ENCODE measurements at places on chromosomes 16 and 17.
A peak's percentile ranks its signal among the peaks of the same experiment; 100 is the strongest.

DNA sequence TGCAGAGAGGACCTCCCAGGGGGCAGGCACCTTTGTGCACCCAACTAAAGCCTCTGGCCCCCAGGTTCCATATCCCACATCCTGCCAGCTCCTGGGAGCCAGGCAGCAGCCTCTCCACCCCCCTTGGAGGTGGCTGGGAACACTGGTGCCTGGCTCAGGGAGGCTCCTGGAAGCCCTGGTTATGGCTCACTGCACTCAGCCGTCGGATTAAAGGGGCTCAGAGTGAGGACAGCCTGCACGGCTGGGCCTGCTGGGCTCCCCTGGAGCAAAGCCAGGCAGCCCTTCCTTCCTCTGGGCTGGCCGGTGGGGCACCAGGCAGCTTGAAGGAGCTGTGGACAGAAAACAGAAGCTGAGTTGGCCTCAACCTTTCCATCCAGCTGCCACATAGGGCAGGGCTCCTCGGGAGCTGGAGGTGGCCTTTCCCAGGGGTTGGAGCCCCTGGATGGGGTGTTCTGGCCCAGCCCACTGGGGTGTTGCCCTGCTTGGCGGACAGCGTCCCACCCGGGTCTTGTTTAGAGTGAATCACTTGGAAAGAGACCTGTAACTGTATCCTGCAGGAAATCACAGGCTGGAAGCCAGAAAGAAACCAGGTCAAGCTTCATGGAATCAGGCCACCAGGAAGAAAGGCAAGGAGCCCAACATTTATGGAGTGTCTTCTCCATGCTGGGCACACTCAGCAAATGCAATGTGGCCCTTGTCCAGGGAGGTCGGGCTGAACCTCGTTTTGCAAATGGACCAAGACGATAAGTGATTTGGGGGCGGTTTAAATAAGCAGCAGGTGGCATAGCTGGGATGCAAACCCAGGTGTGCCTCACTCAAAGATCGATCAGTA is 253.3 kb downstream of the SOX9 start:
- peaks cover 21% of the 10 kb centered on the region for H3K27me3 ChIP-seq
- H3K36me3 ChIP-seq = no peaks in the 10 kb centered on the region
- H3K4me1 ChIP-seq = no peaks in the 10 kb centered on the region
- DNase-seq = no peak

- no peak for DNase-seq
- no peaks in the 10 kb centered on the region for H3K4me1 ChIP-seq
- H3K27me3 ChIP-seq = peaks cover 3% of the 10 kb centered on the region
- H3K4me3 ChIP-seq = no peak overlapping the region
- H3K27ac ChIP-seq = no peak overlapping the region
Observed at GRCh38 chr16:84909476-84910085, 89.8 kb downstream of the CRISPLD2 start.

DNA sequence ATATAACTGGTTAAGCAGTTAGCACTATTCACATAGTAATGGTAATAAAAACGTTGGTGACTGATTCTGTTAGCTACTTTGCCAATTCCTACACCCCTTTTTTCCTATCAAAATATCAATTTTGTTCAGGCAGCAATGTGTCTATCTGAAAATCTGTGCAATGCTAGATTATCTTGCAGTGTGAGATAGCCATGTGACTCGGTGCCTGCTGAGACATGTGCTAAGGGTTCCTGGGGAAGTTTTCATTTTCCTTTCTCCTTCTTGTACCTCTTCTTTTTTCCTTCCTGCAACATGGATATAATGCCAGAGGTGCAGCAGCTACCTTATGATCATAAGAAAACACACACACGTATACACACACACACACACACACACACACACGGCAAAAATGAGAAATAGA is 100.5 kb upstream of the SHISA6 start:
- no peaks in the 10 kb centered on the region for H3K4me1 ChIP-seq
- H3K4me3 ChIP-seq = no peak overlapping the region
- DNase-seq = no peak
- no peaks in the 10 kb centered on the region for H3K36me3 ChIP-seq
- H3K27me3 ChIP-seq = peaks cover 13% of the 10 kb centered on the region
- H3K27ac ChIP-seq = no peak overlapping the region

DNA sequence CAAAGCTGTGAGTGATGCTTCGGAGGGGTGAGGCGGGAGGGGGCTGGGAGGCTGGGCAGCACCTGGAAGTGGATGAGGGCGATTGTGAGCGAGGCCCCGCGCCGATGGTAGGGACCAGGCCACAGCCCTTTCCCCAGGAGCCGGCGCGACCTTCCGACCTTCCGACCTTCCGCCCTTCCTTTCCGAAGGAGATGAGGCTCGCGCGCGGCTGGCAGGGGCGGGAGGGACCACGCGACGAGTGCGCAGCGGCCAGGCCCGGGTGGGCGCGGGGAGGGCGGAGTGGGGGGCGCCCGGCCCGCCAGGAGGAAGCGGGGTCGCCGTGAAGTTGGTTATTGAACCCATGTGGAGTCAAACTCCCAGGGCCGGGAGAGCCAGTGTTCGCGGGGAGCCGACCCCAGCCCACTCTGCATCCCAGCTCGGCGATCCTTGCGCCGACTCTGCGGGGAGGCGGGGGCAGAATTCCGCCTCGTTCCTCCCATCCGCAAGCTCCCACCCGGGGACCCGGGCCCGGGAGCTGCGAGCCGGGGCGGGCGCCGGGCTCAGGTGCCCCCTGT is 56.6 kb downstream of the RAP1GAP2 start:
- DNase-seq = no peak
- H3K27me3 ChIP-seq = no peaks in the 10 kb centered on the region
- H3K36me3 ChIP-seq = no peaks in the 10 kb centered on the region
- H3K4me3 ChIP-seq = peak overlapping the region; percentile 58

GRCh38 chr17:44112284-44113280 is 10.9 kb downstream of the HDAC5 start:
- H3K27me3 ChIP-seq = no peaks in the 10 kb centered on the region
- peaks cover 4% of the 10 kb centered on the region for H3K4me1 ChIP-seq
- H3K36me3 ChIP-seq = peaks cover 2% of the 10 kb centered on the region
- no peak overlapping the region for H3K4me3 ChIP-seq

GRCh38 chr17:19513897-19514488 is 19.7 kb upstream of the SLC47A1 start:
- H3K27ac ChIP-seq = no peak overlapping the region
- H3K27me3 ChIP-seq = peaks cover 3% of the 10 kb centered on the region
- no peak overlapping the region for H3K4me3 ChIP-seq
- H3K36me3 ChIP-seq = no peaks in the 10 kb centered on the region
- DNase-seq = peak; percentile 55

DNA sequence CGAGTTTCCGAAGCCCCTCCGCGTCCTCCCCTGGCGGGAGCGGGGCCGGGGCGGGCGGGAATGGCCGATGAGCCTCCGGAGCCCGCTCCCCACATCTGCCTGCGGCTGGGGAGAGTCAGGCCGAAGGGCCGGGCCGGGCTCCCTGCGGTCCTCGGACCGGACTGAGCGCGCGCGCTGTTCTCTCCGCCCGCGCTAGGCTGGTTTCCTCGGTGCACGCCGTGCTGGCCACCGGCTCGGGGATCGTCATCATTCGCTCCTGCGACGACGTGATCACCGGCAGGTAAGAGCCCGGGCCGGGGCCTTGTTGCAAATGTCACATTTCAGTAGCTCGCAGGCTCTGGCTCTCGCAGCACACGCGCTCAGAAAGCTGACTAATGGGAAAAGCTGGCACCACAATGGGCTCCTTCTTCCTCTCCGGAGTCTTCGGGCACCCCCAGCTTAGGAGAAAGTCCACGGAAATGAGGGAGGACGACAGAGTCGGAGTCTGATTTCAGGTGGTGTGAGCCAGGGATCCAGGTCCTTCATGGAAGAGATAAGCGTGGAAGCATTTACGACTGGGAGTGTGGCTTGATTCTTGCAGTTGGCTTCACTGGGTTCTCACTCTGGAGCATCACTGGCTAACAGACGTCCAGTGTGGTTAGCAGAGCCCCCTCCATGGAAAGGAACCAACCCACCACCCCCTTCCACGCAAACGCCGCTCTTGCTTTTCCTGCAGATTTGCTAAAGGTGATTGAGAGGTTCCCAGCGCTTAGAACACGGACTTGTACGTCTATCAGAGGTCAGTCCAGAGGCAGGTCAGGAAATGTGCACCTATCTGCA is 715 bp downstream of the TLCD3A start:
- no peaks in the 10 kb centered on the region for H3K27me3 ChIP-seq
- H3K4me3 ChIP-seq = peak overlapping the region; percentile 87
- H3K4me1 ChIP-seq = peaks cover 16% of the 10 kb centered on the region
- H3K27ac ChIP-seq = peak overlapping the region; percentile 96

DNA sequence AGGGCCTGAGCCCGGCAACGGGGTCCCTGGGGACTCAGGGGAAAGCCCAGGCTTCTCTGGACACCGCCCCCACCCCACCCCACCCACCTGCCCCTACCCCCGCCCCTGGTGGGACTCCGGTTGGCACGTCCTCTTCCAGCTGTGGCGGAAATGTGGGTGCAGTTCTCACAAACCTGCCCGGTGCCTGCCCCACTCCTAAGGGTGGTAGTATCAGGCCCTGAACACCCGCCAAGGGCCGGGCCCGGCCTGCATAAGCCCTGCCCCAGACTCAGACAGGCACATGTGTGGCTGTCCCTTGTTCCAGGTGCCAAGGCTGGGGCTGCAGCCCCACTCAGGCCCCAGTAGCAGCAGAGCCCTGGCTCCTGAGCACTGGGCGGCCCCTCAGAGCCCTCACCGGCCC is 58.1 kb downstream of the ACTG1 start:
- H3K4me3 ChIP-seq = no peak overlapping the region
- H3K27me3 ChIP-seq = no peaks in the 10 kb centered on the region
- peaks cover 3% of the 10 kb centered on the region for H3K36me3 ChIP-seq
- H3K4me1 ChIP-seq = no peaks in the 10 kb centered on the region
- DNase-seq = no peak

DNA sequence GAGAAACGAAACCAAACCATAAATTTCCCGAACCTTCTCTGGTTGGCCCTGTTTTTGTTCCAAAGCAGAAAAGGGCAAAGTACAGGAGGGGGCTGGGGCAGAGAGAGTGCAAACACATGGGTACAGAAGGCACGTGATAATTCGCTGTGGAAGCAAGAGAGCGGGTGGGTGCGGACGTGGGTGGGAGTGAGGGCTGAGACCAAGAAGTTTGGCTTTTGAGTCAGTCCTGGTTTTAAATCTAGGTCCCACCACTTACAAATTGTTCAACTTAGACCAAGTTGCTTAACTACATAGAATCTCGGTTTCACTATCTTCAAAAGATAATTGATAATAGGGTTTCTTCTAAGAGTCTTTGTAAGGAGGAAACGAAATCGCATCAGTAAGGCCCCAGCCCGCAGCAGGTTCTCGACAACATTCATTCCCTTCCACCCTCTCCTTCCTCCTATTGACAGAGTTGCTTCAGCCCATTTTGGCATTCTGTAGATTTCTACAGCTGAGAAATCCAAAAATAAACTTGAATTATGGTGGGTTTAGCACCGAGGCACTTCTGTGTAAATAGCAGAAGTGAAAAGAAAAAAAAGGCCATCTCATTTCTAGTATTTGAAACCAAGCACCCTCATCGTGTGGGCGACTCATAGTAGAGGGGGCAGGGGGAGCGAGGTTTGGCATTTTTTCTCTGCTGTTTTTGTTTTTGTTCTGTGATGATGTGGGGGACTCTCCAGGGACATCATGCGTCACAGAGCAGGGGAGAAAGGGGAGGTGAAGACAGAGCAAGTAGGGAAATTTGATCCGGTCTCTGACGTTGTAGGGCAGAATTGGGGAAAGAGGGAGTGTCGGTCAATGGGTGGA is 33.6 kb upstream of the CCR7 start:
- H3K36me3 ChIP-seq = no peaks in the 10 kb centered on the region
- DNase-seq = no peak
- no peaks in the 10 kb centered on the region for H3K27me3 ChIP-seq
- peaks cover 9% of the 10 kb centered on the region for H3K4me1 ChIP-seq
- H3K27ac ChIP-seq = peak overlapping the region; percentile 31

GRCh38 chr16:75114946-75115825 is 1.4 kb downstream of the LDHD start:
- H3K36me3 ChIP-seq = no peaks in the 10 kb centered on the region
- H3K4me1 ChIP-seq = peaks cover 9% of the 10 kb centered on the region
- H3K4me3 ChIP-seq = no peak overlapping the region

DNA sequence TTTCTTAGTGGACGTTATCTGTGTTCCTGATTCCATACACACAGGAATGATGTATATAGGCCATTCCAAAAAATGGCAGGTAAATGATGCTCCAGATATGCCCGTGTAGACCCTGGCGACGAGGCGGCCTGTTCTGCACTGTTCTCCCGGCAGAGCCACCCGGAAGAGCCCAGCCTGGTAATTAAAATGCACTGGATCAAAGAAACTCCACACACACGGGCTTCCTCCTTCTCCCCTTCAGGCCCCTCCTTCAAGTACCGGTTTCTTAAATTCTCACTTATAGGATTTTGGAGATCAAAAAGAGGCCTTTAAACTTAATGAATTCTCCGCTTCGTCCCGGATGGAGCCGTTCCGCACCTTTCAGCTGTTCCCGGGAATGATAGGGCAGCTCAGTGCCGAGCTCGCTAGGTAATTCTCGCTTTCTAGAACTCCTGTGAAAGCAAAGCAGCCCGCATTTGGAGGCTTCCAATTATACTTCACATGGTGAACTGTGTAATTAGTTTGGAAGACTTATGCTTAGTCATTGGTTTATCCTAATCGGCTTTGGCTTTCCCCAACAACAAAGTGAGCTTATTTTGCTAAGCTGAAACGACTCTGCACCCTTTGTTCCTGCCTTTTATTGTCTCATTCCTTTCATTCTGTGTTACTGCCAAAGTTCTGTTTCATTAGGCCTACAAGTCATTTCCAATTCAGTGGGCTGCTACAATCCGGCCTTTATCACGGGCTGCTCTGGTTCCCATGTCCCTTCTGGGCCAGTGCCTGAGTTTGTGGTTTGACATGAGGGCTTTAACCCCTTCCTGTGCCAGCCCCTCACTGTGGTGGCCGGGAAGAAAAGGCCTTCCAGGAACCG is 150.0 kb downstream of the MSI2 start:
- no peak for DNase-seq
- H3K27ac ChIP-seq = peak overlapping the region; percentile 97
- no peaks in the 10 kb centered on the region for H3K27me3 ChIP-seq
- no peak overlapping the region for H3K4me3 ChIP-seq
- peaks cover 49% of the 10 kb centered on the region for H3K4me1 ChIP-seq

- H3K4me1 ChIP-seq = no peaks in the 10 kb centered on the region
- no peak overlapping the region for H3K4me3 ChIP-seq
- no peak for DNase-seq
- no peaks in the 10 kb centered on the region for H3K36me3 ChIP-seq
- no peak overlapping the region for H3K27ac ChIP-seq
Observed at GRCh38 chr16:15765880-15766279, 90.9 kb downstream of the MYH11 start.

- H3K4me1 ChIP-seq = peaks cover 22% of the 10 kb centered on the region
- peaks cover 21% of the 10 kb centered on the region for H3K27me3 ChIP-seq
- H3K4me3 ChIP-seq = peak overlapping the region; percentile 67
- H3K27ac ChIP-seq = no peak overlapping the region
- no peak for DNase-seq
Observed at GRCh38 chr16:2473446-2473926, 1.4 kb upstream of the TBC1D24 start.

- no peak overlapping the region for H3K27ac ChIP-seq
- H3K4me1 ChIP-seq = no peaks in the 10 kb centered on the region
- no peak overlapping the region for H3K4me3 ChIP-seq
- H3K36me3 ChIP-seq = no peaks in the 10 kb centered on the region
- no peak for DNase-seq
Observed at GRCh38 chr16:64251742-64252141, 870.1 kb downstream of the CDH11 start.

All from progenitor cell of endocrine pancreas (in vitro differentiated cells).